Motor neuron (in vitro differentiated cells): ENCODE measurements at places on chromosomes 6 and 20. TPM values are rescaled to one million over a fixed set of nuclear protein-coding genes. Genes with fewer than 3 reads are reported as not detected.

Gene RBM12
- 56.1 and 76.9 TPM in 2 replicates for total RNA-seq

Gene ZBTB2
- total RNA-seq: 10.1 and 11.1 TPM in 2 replicates

Gene GSTA2
- not detected in 2 replicates for total RNA-seq

Gene GTF3C6
- 39.9 and 43.6 TPM in 2 replicates for total RNA-seq

Gene CST2
- not detected in 2 replicates for total RNA-seq

DNA sequence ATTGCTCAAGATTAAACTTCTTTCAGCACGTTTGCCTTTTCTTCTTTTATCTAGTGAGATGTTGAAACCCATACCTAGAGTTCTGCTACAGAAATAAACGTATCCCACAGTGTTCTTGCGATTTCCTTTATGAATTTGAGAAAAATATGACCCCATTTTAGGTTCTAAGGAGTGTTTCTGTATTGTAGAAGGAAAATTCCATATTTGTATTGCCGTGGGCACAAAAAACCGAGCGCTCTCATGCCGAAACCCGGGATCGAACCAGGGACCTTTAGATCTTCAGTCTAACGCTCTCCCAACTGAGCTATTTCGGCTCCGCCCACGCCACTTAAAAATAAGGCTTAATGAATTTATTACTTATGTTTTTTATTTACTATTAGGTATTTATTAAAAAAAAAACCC lies 23.7 kb downstream of the ZNF311 start:
- peak; percentile 64 for ATAC-seq

GRCh38 chr6:135522965-135523692 lies 25.6 kb upstream of the AHI1 start:
- ATAC-seq: no peak

GRCh38 chr6:168130168-168130696 lies 51.2 kb upstream of the FRMD1 start:
- no peak for ATAC-seq
